Natural killer cell (primary cell): ENCODE measurements at places on chromosomes 1 and 21. TPM values are rescaled to one million over a fixed set of nuclear protein-coding genes. Genes with fewer than 3 reads are reported as not detected.

DNA sequence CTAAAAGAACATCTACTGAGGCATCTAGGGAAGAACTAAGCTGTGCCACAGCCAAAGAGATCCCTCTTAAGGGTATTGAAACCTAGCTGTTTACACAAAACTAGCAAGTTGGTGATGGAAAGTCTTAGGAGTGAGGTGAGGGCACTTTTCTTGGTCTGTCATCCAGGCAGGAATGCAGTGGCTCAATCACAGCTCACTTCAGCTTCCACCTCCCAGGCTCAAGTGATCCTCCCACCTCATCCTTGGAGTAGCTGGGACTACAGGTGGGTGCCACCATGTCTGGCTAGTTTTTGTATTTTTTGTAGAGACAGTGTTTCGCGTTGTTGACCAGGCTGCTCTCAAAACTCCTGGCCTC, 2.4 kb downstream of the PLEKHO1 start:
- no peak for DNase-seq

- no peak for DNase-seq
Observed at GRCh38 chr1:32223683-32224082, 1.5 kb downstream of the EIF3I start.

DNA sequence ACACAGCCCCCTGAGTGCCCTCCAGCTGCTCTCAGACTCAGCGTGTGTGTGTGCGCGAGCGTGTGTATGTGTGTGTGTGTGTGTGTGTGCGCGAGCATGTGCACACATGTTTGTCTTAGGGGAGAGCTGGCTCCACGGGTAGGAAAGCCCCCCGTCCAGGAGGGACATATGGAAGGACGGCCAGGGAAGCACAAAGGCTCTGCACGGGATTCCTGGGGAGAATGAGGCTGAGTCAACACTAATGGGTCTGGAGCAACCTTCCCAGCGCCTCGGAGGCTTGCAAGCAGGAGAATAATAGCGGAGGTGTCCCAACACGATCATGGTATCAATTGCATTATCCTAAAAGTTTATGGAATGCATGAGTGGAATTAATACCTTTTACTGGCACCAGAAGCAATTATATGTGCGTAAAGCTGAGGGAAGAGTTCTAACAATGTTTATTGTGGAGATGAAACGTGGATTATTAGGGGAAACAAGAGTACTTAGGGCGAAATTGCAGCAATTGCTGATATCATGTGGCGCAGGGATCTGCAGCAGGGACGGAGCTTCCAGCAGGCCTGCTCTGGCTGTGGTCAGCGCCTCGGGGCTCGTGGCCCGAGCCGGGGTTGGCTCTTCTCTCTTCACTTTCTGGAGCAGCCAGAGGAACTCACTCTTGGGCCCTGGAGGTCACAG, 40.3 kb upstream of the CCDC27 start:
- no peak for DNase-seq

DNA sequence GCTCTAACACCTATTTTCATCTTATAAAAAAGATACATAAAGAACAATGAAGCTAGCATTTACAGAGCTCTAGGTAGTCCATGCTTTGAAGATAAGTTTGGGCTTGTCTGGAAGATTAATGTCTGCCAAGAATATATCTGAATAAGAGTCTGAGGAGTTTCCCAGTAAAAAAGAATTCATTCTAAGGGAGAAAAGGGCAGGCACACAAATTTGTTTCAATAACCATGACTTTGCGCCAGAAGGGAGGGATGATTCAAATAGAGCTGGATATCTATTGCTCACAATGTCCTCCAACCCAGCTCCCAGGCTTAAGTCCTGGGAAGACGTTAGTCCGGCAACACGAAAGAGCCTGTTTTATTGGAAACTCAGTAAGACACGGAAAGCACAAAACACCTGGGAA, 9.7 kb upstream of the TTLL7 start:
- no peak for DNase-seq

DNA sequence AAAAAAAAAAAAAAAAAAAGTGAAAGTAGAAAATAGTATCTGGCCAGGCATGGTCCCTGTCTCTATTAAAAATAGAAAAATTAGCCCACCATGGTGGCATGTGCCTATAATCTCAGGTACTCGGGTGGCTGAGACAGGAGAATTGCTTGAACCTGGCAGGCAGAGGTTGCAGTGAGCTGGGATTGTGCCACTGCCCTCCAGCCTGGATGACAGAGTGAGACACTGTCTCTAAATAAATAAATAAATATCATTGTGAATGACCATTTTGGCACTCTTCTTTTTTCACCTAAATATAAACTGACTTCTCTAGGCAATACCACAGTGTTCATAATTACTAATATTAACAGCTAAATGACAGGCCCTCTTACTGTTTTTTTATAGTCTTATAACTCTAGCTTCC, 14.5 kb downstream of the ELOA start:
- no peak for DNase-seq

DNA sequence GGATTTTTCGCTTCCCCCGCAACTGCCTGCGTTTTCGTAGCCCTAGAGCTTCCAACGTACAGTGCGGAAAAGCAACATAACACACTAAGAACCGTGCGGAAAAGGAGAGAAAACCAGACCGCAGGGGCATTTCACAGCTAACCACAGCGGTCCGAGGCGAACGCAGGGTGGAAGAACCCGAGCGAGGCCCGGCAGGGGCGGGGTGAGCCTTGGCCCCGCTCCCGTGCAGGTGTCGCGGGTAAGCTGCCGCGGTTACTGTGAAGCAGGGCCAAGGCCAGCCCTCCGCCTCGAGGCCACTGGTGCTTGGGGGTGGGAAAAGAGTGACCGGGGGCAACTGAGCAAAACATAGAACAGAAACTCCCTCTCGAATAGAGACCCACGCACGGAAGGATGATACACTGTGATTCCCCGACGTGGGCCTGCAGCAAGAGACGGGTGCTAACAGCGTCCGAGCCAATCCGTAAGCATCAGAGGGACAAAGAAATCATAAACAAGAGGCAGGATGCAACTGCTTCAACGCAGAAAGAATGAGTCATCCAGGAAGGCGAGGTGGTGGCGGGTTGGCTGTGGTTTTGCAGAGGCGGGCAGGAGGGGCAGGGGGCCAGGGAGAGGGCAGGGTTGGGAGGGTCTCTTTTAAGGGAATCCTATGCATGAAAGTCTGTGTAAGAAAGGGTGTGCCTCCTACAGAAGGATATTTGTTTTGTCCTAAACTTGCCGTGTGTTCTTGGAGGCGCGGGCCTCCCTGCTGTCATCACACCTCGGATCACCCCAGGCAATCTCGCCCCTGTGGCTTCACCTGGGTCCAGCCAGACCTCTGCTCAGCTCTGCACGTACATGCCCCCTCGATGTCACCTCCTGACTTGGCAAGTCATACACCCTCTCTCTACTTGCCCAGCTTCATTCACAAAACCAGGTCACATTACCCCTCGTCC, 7.3 kb downstream of the GNG4 start:
- DNase-seq: peak; percentile 74

- DNase-seq: no peak
Observed at GRCh38 chr1:39562886-39563285, 13.7 kb downstream of the PABPC4 start.

DNA sequence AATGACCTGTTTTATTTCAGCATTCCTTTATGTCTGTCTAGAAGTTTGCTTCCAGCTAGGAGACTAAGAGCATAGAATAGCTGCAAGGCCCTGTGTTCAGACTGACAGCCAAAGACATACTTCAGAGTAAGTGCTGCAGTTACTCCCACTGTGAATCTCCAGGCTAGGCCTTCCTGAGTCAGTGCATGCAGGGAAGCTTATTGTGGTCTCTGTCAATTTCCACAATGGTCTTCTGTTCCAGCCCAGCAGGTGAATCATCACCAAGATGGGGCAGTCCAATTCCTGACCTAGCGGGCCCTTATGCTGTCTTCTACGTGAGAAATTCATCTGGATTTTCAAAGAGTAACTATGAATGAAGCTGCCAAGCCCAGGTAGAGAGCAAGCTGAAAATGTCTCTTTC, 146.3 kb upstream of the C8B start:
- DNase-seq: no peak

DNA sequence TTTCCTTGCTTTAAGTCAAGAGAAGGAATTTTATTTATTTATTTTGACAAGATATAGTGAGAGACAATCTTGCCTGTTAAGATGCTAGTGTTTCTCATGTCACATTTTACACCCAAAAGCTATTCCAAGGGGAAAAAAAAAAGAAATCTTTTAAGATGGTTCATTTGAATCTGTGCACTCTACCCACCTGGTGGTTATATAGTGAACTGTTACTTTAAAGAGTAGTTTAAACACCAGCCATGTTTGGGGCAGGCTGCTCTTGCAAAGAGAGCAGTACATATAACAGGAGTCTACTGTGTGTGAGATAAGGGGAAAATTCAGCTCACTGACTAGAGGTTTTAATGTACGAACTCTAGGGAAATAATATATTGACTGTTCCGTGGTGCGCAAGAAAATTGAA, 3.3 kb upstream of the ELAVL4 start:
- no peak for DNase-seq

DNA sequence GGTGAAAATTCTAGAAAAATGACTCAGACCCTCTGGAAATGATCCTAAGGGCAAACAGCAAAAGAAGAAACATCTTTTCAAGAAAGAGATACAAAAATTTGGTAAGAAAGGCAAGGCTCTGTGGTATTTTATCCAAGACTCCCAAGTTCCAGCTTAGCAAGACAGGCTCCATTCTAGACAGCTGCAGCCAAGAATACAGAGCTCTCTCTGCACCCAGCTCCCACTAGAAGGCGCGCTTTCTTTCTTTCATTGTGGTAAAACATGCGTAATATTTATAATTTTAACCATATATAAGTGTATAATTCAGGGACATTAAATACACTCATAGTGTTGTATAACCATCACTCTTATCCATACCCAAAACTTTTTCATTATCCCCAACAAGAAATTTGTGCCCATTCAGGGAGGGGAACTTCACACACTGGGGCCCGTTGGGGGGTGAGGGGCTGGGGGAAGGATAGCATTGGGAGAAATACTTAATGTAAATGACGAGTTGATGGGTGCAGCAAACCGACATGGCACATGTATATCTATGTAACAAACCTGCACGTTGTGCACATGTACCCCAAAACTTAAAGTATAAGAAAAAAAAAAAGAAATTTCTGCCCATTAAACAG, 2.2 kb upstream of the HFM1 start:
- no peak for DNase-seq

PYHIN1 gene
- 171 TPM for total RNA-seq

CD1B gene
- total RNA-seq: not detected

- no peak for DNase-seq
Observed at GRCh38 chr1:191882870-191883269, 275.4 kb upstream of the RGS18 start.
